Fibroblast of villous mesenchyme (primary cell): ENCODE measurements at places on chromosomes 11 and 22.
A peak's percentile ranks its signal among the peaks of the same experiment; 100 is the strongest.

GRCh38 chr11:109747839-109748238 lies 325.8 kb downstream of the C11orf87 start:
- DNase-seq: no peak

- no peak for DNase-seq
These were observed 7.6 kb downstream of the XBP1 start for GRCh38 chr22:28792491-28793383.

DNA sequence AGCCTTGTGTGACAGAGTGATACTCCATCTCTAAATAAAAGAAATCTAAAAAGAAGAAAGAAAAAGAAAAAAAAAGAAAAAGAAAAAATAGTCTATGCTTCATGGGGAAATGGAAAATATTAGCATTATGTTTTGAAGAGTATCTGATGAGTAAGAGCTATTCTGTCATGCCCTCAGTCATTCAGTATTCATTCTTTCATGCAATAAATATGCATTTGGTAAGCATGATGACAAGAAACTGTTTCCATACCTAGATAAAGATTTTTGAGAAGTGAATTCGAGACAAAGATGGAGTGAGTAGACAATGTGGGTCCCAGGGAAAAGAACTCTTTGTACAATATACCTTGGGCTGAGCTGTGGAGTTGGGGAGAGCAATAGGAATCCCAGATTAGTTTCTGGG lies 6.2 kb upstream of the IFTAP start:
- no peak for DNase-seq

DNA sequence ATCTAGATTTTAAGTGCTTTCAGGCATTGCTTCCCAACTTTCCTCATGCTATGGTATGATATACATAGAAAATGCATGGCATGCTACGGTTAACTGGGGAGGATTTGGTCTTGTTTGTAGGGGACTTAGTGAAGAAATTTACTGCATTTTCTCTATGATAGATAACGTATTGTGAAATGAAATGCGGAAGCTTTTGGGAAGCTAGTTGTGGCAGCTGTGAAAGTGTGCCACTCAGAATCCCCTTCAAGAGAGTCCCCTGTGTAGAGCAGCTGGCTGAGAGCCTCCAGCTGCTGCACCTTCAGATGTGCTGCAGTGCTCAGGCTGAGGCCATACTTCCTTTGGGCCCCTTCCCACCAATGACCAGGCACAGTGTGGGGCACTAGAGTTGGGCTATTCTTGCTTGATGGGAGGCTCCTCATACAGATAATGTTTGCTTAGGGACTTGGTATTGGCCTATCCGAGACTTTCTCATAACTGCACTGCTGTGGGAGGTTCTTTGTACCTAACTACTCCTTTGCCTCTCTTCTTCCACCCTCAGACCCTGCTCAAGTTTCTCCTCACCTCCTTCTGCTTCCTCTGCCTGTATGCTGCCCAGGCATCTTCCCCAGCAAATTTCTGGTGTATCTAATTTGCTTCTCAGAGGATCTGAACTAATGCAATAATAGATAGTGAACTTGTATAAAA lies 67.3 kb downstream of the HIPK3 start:
- peak; percentile 58 for DNase-seq

GRCh38 chr22:42931421-42932196 lies 74.5 kb upstream of the ARFGAP3 start:
- DNase-seq: peak; percentile 80

- peak; percentile 42 for DNase-seq
These were observed 93.0 kb upstream of the BID start for GRCh38 chr22:17867160-17867785.

GRCh38 chr11:115894176-115894575 lies 390.0 kb upstream of the CADM1 start:
- no peak for DNase-seq

GRCh38 chr11:2132874-2133240 lies 6.3 kb downstream of the IGF2 start:
- no peak for DNase-seq

DNA sequence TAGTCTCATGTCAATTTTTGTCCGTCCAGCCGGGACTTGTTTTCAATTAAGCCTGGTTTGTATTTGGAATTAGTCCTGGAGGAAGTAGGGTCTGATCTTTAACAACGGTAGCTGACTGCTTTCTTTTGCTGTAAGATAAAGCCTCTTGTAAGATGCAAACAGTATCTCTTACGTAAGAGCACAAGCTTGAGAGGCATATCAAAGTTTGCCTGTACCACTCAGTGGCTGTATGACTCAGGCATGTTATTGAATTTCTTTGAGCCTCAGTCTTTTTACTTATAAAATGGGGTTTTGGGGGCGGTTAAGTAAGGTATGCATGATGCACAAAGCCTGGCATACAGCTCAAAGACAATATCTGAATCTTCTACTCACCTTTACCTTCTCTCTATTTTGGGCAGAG lies 198.4 kb upstream of the NARS2 start:
- DNase-seq: no peak

DNA sequence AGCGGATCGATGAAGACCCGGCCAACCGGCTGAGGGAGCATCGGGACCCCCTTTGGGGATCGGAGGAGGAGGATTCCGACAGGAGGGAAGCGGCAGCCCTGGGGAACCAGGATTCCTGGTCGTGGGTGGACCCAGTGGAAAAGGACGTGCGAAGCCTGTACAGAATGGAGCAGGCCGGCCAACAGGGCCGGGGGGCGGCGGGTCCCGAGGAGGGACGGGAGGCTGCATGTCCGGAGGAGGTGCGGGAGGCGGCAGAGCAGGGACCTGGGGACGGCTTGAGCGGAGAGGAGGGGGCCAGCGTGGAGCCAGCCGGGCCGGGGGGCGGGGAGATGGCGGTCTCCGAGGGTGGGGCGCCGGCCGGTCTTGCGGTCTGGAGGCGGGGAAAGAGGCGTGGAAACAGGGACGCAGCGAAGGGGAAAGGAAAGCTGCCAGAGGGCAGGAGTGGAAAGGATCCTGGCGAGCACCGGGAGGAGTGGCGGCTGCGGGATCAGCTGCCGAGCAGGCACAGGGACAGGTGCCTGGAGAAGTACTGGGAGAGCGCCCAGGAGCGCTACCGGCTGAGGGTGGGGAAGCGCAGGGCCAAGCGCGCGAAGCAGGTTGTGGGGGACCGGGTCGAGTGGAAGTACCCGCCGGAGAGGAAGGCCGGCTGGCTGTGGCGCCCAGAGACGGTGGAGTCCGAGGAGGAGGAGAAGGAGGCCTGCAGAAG lies at the start of gene ANO5:
TSS of gene ANO5 (plus strand) at position 444 of the 706 bp plus-strand sequence. CDS start 408 bp downstream, outside the sequence.
- DNase-seq: no peak

GRCh38 chr11:79080551-79080950 lies 360.3 kb downstream of the TENM4 start:
- DNase-seq: no peak

DNA sequence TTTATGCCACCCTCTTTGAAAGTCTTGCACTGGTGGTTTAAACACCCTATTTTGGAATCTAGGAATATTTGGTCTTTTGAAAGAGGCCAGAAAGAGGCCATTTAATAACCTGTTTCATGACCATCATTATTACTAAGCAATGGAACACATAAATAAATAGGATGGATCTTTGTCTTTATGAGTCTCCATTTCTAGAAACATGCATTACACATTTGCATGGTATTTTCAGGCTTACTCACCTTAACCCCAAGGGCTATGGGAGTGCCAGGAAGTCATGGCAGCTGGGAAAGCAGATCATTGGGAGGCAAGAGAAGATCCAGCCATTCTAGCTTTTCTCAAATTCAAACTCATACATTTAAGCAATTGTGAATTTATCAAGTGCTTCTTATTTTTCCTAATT lies 185.8 kb upstream of the POU2AF2 start:
- no peak for DNase-seq
